ENCODE measurements at places on chromosomes 16 and 17.

- no peak overlapping the region for H3K4me3 ChIP-seq
- no peaks in the 10 kb centered on the region for H3K36me3 ChIP-seq
- peaks cover 12% of the 10 kb centered on the region for H3K4me1 ChIP-seq
- H3K27me3 ChIP-seq: no peaks in the 10 kb centered on the region
These were observed 35.0 kb downstream of the CNGB1 start for GRCh38 chr16:57935904-57936303.

- no peak for DNase-seq
- no peaks in the 10 kb centered on the region for H3K27me3 ChIP-seq
- H3K4me1 ChIP-seq: no peaks in the 10 kb centered on the region
- H3K27ac ChIP-seq: no peak overlapping the region
These were observed 35.2 kb downstream of the ANKRD11 start for GRCh38 chr16:89455178-89455577.

DNA sequence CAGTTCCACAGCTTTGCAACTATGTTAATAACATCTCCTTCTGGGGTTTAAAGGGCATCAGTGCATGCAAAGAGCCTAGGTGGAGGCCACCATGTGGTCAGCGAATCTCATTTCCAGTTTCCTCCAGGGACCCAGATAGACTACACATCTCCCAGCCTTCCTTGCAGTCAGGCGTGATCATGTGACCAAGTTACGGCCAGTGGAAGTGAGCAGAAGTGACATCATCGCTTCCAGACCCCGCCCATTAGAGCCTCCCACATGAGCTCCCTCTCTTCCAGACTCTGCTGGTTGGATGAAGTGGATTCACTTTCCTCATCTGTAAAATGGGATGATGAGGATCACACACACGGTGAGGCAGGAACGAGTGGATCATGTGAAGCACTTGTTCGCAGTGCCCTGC, 27.4 kb upstream of the KDM8 start:
- H3K4me1 ChIP-seq: no peaks in the 10 kb centered on the region
- H3K4me3 ChIP-seq: no peak overlapping the region
- no peak for DNase-seq
- H3K27me3 ChIP-seq: no peaks in the 10 kb centered on the region

DNA sequence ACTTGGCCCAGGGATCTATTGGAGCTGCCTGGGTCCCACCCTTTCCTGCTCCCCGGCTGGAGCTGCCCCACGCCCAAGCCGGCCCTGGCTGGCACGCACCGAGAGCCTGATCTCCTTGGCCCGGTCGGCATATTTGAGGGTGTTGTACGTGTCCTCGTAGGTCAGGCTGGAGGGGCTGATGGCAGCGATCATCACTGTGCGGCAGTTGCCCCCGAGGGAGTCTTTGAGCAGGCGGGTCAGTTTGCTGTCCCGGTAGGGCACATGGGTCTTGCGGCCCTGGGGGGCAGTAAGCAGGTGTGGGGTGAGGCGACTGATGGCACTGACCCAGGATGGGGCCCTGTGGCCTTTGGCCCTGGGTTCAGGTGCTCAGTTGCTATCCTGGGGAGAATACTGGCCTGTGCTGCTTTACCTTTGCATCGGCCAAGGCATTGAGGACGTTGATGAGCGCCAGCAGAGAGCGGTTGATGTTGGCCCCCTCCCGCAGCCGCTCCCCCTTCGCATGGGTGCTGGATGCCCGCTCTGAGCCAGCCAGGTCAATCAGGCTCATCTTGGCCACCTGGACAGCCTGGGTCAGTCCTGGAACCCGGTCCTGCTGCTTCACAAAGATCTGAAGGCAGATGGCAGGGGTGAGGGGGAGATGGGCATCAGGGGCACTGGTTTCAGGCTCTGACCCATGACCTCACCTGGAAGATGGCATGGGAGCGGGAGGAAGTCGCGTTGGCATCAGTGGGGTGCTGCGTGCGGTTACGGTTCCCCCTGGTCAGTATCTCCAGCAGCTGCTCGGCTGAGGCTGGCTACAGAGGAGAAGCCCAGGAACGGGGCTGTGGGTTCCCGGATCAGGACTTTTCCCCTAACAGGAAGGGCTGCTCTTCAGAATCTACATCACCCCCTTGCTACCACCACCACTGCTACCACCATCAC, 13.5 kb downstream of the KIF18B start:
- no peaks in the 10 kb centered on the region for H3K4me1 ChIP-seq
- no peaks in the 10 kb centered on the region for H3K36me3 ChIP-seq
- no peak overlapping the region for H3K4me3 ChIP-seq
- no peak overlapping the region for H3K27ac ChIP-seq
- H3K27me3 ChIP-seq: no peaks in the 10 kb centered on the region

DNA sequence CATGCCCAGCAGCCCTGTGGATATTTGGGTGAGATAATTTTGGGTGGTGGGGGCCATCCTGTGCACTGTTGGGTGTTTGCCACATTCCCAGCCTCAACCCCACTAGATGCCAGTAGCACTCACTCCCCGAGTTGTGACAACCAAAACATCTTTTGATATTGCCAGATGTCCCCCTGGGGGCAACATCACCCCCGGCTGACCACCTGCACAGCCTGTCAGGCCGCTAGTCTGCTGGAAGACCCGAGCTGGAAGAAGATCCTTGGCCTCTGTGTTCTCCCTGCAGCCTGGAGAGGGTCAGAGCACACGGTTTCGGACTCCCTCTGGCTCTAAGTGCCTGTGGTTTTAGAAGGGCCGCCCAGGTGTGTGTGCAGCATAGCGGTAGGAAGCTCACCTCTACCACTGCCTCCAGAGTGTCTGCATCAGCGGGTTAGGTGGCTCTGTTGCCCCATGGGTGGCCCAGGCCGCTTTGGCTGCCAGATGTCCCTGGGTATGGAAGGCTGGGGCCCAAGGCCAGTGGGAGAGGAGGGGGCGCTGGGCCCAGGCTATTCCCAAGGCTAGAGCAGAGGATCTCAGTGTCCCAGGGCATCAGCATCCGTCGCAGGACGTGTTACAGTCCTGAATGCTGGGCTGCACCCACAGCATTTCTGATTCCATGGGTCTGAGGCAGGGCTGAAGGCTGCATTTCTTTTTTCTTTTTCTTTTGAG, 195.8 kb upstream of the GSE1 start:
- H3K27me3 ChIP-seq: no peaks in the 10 kb centered on the region
- H3K36me3 ChIP-seq: no peaks in the 10 kb centered on the region
- no peak for DNase-seq
- H3K27ac ChIP-seq: no peak overlapping the region
- no peak overlapping the region for H3K4me3 ChIP-seq
- no peaks in the 10 kb centered on the region for H3K4me1 ChIP-seq

DNA sequence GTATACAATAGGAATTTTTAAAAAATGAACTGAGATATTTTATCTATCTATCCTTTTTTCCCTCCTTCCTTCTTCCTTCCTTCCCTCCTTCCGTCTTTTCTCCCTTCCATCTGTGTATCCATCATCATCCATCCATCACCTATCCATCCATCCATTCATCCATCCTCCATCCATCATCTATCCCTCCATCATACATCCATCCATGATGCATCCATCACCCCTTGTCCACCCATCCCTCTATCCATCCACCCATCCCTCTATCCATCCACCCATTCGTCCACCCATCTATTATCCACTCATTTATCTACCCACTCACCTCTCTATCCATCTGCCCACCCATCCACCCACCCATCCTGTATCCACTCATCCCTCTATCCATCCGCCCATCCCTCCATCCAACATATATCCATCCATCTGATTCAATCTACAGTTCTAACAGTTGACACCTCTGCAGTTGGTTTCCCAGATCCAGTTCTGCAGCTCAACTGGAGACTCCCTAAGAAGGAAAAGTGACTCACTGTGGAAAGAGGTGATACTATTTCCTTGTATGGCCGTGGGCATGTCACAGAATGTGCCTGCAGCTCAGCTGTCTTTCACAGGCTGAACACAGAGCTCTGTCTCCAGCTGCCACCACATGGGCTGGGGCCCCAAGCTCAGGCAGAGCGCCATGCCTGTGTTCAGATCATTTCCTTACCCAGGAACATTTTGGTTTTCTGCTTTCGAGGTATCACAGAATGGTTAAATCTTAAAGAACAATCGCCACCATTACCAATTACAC, 130.8 kb downstream of the XYLT1 start:
- H3K4me3 ChIP-seq: no peak overlapping the region
- no peak for DNase-seq
- H3K27ac ChIP-seq: no peak overlapping the region
- no peaks in the 10 kb centered on the region for H3K27me3 ChIP-seq
- H3K36me3 ChIP-seq: no peaks in the 10 kb centered on the region

DNA sequence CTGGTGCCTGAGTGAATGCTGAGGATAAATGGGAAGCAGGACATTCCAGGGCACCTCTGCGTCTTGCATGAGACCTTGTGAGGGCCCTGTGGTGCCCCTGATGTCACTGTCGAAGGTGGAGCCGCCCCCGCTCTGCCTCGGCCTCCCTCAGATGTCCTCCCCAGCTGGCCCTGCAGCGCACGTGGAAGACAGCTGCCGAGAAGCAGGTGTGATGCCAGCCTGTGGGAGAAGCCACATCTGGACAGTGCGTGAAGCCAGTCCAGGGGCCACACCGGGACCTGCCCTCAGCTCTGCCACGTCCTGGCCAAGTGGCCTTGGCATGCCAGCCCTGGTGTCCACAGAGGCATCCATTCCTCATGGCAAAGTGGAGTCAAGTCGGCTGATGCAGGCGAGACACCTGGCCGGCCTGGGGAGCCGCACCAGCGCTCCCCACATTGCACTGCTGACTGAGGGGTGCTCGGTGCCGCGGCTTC, 21.6 kb upstream of the METRNL start:
- H3K4me3 ChIP-seq: no peak overlapping the region
- H3K4me1 ChIP-seq: no peaks in the 10 kb centered on the region
- DNase-seq: no peak
- H3K27ac ChIP-seq: no peak overlapping the region

GRCh38 chr16:19223235-19224170, 55.5 kb downstream of the SYT17 start:
- no peak overlapping the region for H3K27ac ChIP-seq
- no peak for DNase-seq
- H3K4me3 ChIP-seq: no peak overlapping the region
- H3K27me3 ChIP-seq: no peaks in the 10 kb centered on the region
- no peaks in the 10 kb centered on the region for H3K4me1 ChIP-seq

- peaks cover 4% of the 10 kb centered on the region for H3K4me1 ChIP-seq
- H3K27ac ChIP-seq: no peak overlapping the region
- no peaks in the 10 kb centered on the region for H3K36me3 ChIP-seq
- no peaks in the 10 kb centered on the region for H3K27me3 ChIP-seq
- no peak for DNase-seq
- no peak overlapping the region for H3K4me3 ChIP-seq
These were observed 4.2 kb upstream of the GAA start for GRCh38 chr17:80097127-80097621.

DNA sequence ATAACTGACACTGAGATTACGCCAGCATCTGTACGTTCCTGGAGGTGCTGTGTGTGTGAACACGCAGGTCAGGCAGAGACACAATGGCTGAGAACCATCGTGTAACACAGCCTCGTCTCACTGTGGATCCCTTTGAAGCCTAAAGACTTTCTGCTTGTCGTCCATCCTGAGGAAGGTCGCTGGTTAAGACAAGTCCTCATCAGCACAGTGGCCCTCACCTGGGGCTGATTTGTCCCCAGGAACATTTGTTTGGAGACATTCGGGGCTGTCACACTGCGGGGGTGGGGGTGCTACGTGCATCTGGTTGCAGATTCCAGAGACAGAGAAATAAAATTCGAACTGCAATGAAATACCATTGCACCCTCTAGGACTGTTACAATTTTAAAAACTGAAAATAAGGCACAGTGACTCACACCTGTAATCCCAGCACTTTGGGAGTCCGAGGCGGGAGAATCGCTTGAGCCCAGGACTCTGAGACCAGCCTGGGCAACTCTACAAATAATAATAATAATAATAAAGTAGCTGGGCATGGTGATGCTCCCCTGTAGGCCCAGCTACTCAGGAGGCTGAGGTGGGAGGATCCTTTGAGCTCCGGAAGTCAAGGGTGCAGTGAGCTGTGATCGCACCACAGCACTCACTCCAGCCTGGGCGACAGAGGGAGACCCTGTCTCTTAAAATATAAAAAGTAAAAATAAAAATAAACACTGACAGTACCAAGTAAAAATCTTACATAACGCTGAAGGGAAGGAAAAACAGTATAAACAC, 112.0 kb upstream of the METRNL start:
- no peak overlapping the region for H3K27ac ChIP-seq
- no peaks in the 10 kb centered on the region for H3K4me1 ChIP-seq
- H3K36me3 ChIP-seq: no peaks in the 10 kb centered on the region
- H3K4me3 ChIP-seq: no peak overlapping the region

- no peak for DNase-seq
- no peaks in the 10 kb centered on the region for H3K4me1 ChIP-seq
- H3K36me3 ChIP-seq: no peaks in the 10 kb centered on the region
These were observed 7.5 kb upstream of the DNAJA2 start for GRCh38 chr16:46980926-46981325.
